CD4-positive, alpha-beta T cell (primary cell): ENCODE measurements at places on chromosomes 5 and 9. TPM values are rescaled to one million over a fixed set of nuclear protein-coding genes. Genes with fewer than 3 reads are reported as not detected.
A peak's percentile ranks its signal among the peaks of the same experiment; 100 is the strongest.

INSL6 gene
- total RNA-seq: not detected

GRCh38 chr9:86069206-86069869, 30.0 kb downstream of the GOLM1 start:
- no peak overlapping the region for H3K4me3 ChIP-seq
- no peak for DNase-seq
- no peaks in the 10 kb centered on the region for H3K4me1 ChIP-seq
- no peaks in the 10 kb centered on the region for H3K27me3 ChIP-seq
- no peak overlapping the region for H3K27ac ChIP-seq

TMEM174 gene
- not detected for total RNA-seq

DNA sequence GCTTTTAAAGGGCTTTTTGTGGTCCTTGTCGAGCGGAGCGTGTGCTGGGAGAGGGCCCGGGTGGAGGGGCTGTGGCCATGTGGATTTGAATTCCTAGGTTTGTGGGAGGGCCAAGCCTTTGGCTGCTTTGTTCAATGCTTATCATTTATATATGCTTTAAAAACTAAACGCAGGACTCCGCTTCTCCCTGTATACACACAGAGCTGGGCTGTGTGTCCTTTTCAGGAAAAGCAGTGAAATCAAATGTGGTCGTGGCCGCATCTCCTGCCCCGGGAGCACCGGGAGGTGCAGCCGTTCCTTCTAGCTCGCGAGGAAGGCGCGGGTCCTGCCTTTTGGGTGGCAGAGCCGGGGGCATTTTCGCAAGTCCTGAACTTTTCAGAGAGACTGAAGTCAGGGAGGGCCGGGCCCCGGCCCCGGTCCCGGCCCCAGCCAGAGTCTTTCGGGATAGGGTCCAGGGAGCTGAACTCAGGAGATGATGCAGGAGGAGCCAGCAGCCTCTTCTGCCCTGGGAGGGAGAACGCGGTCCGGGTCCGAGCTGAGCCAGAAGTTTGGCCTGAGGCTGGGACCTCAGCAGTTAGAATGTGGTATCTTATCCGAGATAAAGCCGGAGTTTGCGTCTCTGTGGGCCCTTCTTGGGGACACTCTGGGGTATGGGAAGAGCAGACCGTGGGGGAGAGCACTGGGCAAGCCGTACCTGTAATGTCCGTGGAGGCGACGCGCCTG, 158.8 kb downstream of the C9orf152 start:
- H3K4me3 ChIP-seq: peak overlapping the region; percentile 76
- H3K36me3 ChIP-seq: no peaks in the 10 kb centered on the region
- peaks cover 29% of the 10 kb centered on the region for H3K4me1 ChIP-seq
- H3K27me3 ChIP-seq: no peaks in the 10 kb centered on the region
- H3K27ac ChIP-seq: no peak overlapping the region
- no peak for DNase-seq

ADAMTS6 gene
- total RNA-seq: 2.6 TPM

- no peak for DNase-seq
- H3K27ac ChIP-seq: no peak overlapping the region
Observed at GRCh38 chr9:91897201-91897600, 52.8 kb downstream of the ROR2 start.

GRCh38 chr9:34707130-34707529, 2.8 kb downstream of the CCL21 start:
- no peak overlapping the region for H3K4me3 ChIP-seq
- no peaks in the 10 kb centered on the region for H3K27me3 ChIP-seq
- no peak overlapping the region for H3K27ac ChIP-seq
- H3K4me1 ChIP-seq: no peaks in the 10 kb centered on the region

GRXCR2 gene
- total RNA-seq: not detected

DNA sequence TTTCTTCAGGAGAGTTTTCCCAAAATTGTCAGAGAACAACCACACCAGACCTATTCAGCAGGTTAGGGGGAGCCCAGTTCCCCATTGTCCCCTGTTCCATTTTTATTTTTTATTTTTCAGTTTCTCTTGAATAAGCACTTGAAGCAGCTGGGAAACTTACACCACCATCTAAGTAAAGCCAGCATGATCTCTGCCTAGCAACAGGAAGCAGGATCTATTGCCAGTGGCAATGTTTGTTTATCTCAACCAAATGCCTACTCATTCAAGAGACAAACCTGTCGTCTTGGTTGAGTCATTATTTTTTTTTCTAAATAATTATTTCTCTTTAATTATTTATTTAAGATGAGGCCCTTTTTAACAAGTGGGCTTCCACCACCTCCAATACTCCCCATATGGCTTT, 379.3 kb downstream of the PLK2 start:
- no peaks in the 10 kb centered on the region for H3K27me3 ChIP-seq
- H3K4me3 ChIP-seq: no peak overlapping the region
- DNase-seq: no peak
- H3K27ac ChIP-seq: no peak overlapping the region
- no peaks in the 10 kb centered on the region for H3K36me3 ChIP-seq
- H3K4me1 ChIP-seq: no peaks in the 10 kb centered on the region

- H3K27me3 ChIP-seq: no peaks in the 10 kb centered on the region
- H3K4me1 ChIP-seq: peaks cover 33% of the 10 kb centered on the region
- peak overlapping the region; percentile 79 for H3K4me3 ChIP-seq
- no peak for DNase-seq
- H3K27ac ChIP-seq: no peak overlapping the region
Observed at GRCh38 chr5:176387384-176387925, 943 bp downstream of the NOP16 start.

DNA sequence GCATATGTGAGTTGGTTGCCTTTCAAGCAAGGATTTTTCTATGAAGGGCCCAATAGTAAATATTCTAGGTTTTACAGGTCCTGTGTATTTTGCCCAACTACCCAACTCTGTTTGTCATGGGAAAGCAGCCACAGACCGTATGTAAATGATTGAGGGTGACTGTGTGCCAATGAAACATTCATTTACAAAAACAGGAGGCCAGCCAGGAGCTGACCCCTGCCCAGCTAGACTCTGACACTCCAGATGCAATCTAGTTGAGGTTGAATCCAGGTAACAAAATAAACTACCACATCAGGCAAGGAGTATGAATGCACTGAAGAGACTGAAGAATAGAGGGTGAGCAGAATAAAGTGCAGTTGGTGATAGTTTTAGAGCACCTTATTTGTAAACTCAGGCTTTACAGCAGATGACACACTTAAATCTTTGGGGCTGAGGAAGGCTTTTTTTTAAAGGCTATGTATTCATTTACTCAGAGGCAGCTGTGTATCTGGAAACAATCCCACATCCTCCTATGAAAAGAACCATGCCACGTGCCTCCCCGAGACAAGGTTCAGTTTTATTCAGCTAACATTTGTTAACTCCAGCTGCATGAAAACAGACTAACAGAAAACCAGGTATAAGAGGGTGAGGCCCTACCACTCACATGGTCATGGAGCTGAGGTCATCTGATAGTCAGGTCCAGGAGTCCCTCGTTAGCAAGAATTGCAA, 60.7 kb downstream of the SLC1A1 start:
- no peak for DNase-seq
- H3K4me3 ChIP-seq: no peak overlapping the region
- H3K4me1 ChIP-seq: peaks cover 43% of the 10 kb centered on the region
- no peaks in the 10 kb centered on the region for H3K36me3 ChIP-seq
- H3K27ac ChIP-seq: no peak overlapping the region
- no peaks in the 10 kb centered on the region for H3K27me3 ChIP-seq

DNA sequence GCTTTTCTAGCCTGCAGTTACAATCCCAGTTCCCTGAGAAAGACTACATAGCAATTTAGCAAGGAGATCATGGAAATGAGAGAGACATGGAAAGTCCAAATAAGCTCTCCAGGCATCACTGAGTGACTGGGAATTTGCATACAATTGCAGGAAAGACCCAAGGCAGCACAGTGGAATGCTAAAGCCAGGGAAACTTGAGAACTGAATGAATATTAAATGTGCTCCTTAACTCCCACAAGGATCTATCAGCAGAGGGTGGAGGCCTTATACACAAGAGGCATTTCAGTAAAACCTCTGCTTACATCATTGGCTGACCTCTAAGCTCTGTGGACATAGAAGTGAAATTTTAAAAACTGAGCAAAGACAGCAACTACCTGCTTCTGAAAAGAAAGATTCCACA, 355.6 kb upstream of the DAB2 start:
- DNase-seq: no peak
- H3K4me3 ChIP-seq: no peak overlapping the region
- H3K4me1 ChIP-seq: no peaks in the 10 kb centered on the region
- no peak overlapping the region for H3K27ac ChIP-seq
- no peaks in the 10 kb centered on the region for H3K27me3 ChIP-seq

SPATA31C1 gene
- not detected for total RNA-seq

DNA sequence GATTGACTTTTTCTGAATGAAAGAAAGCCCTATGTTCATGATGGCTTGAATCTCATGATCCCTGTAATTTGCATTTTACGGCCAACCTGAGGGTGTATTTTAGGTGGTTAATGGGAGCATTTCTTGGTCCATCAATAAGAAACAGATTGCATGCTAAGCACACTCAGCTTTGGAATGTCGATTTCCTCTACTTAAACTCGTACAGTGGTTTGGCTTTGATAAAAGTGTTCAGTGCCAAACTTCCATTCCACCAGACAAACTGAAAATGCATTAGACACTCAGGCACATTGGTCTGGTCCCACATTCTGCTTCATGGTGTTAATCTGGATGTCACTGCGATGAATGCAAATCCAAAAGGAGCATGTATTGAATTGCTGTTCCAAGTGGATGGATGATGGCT, 77.0 kb downstream of the VCAN start:
- DNase-seq: no peak
- no peak overlapping the region for H3K27ac ChIP-seq
- no peaks in the 10 kb centered on the region for H3K4me1 ChIP-seq
- H3K36me3 ChIP-seq: no peaks in the 10 kb centered on the region
- no peaks in the 10 kb centered on the region for H3K27me3 ChIP-seq
- H3K4me3 ChIP-seq: no peak overlapping the region

ENTPD8 gene
- not detected for total RNA-seq

GRCh38 chr5:14125262-14125661, 17.9 kb upstream of the TRIO start:
- H3K4me3 ChIP-seq: no peak overlapping the region
- no peaks in the 10 kb centered on the region for H3K36me3 ChIP-seq
- H3K27me3 ChIP-seq: no peaks in the 10 kb centered on the region
- H3K27ac ChIP-seq: no peak overlapping the region

- DNase-seq: no peak
- peaks cover 7% of the 10 kb centered on the region for H3K4me1 ChIP-seq
- H3K27ac ChIP-seq: no peak overlapping the region
- peak overlapping the region; percentile 49 for H3K4me3 ChIP-seq
- H3K36me3 ChIP-seq: no peaks in the 10 kb centered on the region
- peaks cover 7% of the 10 kb centered on the region for H3K27me3 ChIP-seq
Observed at GRCh38 chr9:69820955-69821788, 555 bp downstream of the CFAP95 start.

GRCh38 chr5:24649531-24649930, 4.8 kb upstream of the CDH10 start:
- no peaks in the 10 kb centered on the region for H3K36me3 ChIP-seq
- no peak overlapping the region for H3K27ac ChIP-seq
- no peak for DNase-seq
- no peaks in the 10 kb centered on the region for H3K27me3 ChIP-seq

GRCh38 chr5:176133877-176134276, 104.3 kb upstream of the SIMC1 start:
- peaks cover 19% of the 10 kb centered on the region for H3K4me1 ChIP-seq
- peak overlapping the region; percentile 53 for H3K4me3 ChIP-seq
- H3K27ac ChIP-seq: no peak overlapping the region
- H3K36me3 ChIP-seq: no peaks in the 10 kb centered on the region
- H3K27me3 ChIP-seq: peaks cover 10% of the 10 kb centered on the region

GRCh38 chr9:120729791-120730241, 15.5 kb upstream of the MEGF9 start:
- no peaks in the 10 kb centered on the region for H3K36me3 ChIP-seq
- no peak for DNase-seq
- H3K27me3 ChIP-seq: no peaks in the 10 kb centered on the region
- H3K27ac ChIP-seq: no peak overlapping the region

- H3K27me3 ChIP-seq: no peaks in the 10 kb centered on the region
- no peak overlapping the region for H3K27ac ChIP-seq
- DNase-seq: no peak
- H3K4me1 ChIP-seq: peaks cover 26% of the 10 kb centered on the region
- H3K36me3 ChIP-seq: no peaks in the 10 kb centered on the region
Observed at GRCh38 chr5:178126556-178126955, 4.3 kb upstream of the RMND5B start.

GRCh38 chr5:116371935-116372334, 202.7 kb downstream of the SEMA6A start:
- no peak for DNase-seq
- H3K27ac ChIP-seq: no peak overlapping the region
- no peak overlapping the region for H3K4me3 ChIP-seq
- no peaks in the 10 kb centered on the region for H3K4me1 ChIP-seq

GRCh38 chr5:31887556-31887955, 248.6 kb downstream of the PDZD2 start:
- no peaks in the 10 kb centered on the region for H3K36me3 ChIP-seq
- no peaks in the 10 kb centered on the region for H3K4me1 ChIP-seq
- H3K4me3 ChIP-seq: no peak overlapping the region
- H3K27ac ChIP-seq: no peak overlapping the region
- no peak for DNase-seq
